NCI-H446 treated with DMSO at 0.1 percent for 48 hours (cell line): ENCODE measurements at places on chromosomes 7 and 10.

DNA sequence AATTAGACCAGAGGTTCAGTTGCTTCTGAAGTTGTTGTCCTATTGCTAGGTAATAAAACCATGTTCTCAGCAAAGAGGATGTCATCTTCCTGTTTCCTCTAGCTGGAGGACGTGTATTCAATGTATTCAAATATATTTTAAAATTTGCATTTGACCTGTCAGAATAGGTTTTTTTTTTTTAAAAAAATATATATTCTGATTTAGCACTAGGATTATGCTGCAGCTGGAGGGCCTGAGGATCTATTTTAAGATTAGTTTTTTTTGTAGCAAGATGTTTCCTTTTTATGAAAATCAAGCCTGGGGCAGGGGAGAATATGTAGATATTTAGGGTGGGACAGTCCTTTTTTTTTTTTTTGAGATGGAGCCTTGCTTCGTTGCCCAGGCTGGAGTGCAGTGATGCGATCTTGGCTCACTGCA is 337.0 kb downstream of the FRMD4A start:
- no peak for DNase-seq

DNA sequence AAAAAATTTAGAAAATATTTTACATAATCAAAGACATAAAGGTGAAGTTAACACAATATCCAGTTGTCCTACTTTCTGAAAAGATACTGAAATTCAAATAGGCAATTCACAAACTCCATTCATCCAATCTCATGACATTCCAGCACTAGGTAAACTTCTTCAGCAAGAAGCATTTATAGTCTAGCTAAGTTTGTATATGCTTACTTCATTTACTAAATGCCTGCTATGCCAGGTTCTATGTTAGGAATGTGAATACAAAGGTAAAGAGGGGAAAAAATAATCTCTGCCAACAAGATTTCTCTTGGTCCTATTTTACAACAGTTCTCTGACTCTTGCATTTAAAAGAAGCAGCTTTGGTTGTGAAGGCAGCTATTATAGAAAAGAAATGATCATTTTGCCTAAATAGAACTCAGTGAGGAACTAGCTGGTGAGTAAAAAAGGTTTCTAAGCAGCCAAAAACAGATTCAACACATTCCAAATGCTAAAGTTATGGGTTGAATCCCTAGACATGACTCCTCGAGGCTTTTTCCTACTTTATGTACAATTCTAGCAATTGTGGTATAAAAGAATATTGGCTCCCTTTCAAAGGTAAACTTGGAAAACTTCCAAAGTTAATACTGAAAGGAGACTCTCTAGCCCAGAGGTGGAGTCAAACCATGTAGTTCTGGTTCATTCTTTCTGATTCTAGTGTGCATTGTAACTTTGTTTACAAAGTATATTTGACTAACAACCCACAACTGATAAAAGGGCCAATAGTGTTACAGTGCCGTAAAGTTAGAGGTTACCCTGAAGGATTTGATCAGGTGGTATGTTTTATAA is 30.9 kb upstream of the KLHL7 start:
- no peak for DNase-seq

- no peak for DNase-seq
These were observed 249.2 kb downstream of the PHTF2 start for GRCh38 chr7:78047800-78048199.

- no peak for DNase-seq
These were observed 35.7 kb downstream of the RBM33 start for GRCh38 chr7:155680124-155680523.

DNA sequence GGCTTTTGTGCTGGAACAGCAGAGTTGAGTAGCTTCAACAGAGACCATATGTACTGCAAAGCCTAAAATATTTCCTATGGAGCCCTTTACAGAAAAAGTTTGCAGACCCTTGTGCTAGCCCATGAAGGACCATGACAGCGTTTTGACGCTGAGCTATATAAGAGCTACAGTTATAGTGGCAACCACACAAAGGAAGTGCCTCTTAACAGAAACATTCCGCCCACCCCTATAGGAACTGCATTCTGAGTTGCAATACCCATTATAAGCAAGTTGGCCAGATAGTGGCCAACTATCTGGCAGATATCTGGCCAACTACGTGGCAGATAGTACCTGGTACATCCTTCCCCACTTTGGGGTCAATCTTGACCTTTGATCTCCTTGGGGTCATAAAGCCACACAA is 47.5 kb upstream of the DMBT1 start:
- DNase-seq, result no peak
